Esophagus mucosa (tissue), 1 donor: ENCODE measurements at places on chromosomes 16 and 17.

DNA sequence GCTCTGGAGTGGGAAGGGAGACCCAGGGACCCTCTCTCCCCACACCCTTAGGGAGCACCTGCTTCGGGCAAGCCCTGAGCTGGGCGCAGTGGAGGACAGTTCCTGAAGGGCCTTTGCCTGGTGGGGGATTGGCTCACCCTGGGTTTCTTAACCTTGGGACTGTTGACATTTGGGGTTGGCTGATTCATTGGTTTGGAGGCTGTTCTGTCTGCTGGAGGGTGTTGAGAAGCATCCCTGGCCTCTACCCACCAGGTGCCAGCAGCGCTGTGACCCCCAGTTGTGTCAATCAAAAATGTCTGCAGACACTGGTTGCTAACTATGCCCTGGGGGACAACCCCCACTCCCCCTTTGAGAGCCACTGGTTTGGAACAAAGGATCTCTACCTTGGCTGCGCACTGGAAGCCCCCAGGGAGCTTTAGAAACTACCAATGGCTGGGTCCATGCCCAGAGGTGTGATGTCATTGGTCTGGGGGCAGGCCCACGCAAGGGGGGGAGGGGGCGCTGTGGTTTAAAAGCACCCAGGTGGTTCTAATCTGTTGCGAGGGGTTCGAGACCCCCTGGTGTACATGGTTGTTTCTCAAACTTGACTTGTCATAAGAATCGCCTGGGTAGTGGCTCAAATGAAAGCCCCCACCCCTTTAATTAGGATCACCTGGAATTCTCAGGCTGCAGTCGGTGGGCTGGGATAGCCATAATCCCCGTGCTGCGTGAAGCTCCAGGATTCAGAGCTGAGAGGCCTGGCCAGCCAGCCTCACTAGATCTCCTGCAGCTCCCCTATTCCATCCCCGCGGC, 151.9 kb upstream of the GSE1 start:
- no peak for ATAC-seq

- no peak for ATAC-seq
Observed at GRCh38 chr16:50155925-50156324, 2.8 kb downstream of the TENT4B start.

DNA sequence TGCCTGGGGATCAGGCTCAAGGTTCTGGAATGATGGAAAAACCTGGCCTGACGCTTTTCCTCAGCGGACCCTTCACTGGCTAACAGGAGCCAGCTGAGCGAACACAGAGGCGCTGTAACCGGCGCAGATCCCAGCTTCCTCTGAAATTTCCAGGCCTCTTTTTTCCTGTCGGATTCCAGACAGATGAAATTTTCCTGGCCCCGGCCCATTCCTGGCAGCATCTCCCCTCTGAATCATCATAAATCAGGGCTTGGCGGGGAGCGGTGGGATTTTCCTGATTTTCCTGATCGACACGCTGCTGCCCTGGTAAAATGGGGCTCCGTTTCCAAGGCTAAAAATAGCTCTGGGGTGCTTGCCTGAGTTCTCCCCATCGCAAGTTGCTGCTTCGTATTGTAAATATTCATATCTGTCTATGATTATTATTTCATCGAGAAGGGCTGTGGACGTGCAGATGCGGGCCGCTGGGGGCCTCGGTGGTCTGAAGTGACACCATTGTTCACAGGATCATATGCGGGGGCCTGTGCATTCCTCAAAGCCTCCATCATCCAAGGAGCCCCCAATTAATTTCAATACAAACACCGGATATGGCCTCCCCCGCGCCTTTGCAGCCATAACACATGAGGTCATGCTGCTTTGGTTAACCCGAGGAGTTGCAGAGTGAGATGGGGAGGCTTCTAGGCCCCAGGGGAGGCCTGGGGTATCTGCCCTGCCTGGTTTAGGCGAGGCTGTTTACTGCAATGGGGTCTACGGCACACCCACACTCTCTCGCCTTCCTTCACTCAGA, 45.8 kb upstream of the ETV4 start:
- peak; percentile 34 for ATAC-seq

- no peak for ATAC-seq
Observed at GRCh38 chr17:58236394-58236793, 2.0 kb upstream of the LPO start.

DNA sequence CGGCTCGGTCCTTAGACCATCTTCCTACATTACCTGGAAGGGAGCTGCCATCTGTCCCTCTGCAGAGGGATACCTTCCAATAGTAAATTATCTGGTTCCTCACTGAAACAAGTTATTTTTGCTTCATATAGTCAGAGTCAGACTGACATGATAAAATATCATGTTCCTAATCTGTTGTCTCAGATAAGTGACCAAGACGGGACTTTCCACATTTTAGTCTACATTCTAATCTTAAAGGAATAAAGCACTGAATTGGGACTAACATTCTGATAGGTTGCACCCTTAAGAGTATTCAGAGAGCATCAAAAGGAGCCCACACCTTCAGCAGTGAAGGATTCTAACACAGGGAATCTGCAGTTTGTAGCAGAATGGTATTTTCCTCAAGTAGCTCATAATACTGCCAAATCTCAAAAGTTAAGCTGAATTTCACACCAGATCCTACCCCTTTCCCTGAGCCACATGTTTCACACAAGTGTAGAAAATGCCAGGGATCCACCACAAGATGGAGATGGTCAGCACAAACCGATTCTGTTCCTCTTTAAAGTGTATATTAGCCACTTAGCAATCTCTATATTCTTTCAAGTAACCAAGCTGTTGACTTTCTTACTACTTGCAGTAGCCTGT, 13.4 kb downstream of the GINS2 start:
- peak; percentile 40 for ATAC-seq

GRCh38 chr17:21418446-21419298, 42.5 kb downstream of the KCNJ12 start:
- no peak for ATAC-seq

- no peak for ATAC-seq
Observed at GRCh38 chr16:67040906-67041305, 12.0 kb downstream of the CBFB start.

GRCh38 chr17:64270885-64271284, 7.8 kb upstream of the TEX2 start:
- ATAC-seq, result no peak

DNA sequence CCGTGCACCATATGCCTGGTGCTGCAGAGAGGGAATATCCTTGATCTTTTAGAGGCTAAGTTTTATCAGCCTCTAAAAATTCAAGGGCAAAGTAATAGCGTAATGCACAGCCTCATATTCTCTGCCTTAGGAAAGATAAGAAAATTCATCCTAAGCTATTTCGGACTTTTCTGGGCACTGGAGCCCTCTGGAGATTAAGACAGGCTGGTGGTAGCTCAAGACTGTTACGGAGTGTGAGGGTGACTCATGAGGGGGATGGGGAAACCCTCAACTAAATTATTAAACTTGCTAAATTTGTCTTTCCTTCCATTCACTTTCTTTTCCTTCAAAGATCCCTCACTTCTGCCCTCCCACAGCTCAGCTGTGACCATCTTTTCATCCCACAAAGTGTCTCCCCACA, 73.3 kb downstream of the RPH3AL start:
- ATAC-seq, result no peak

- ATAC-seq, result no peak
Observed at GRCh38 chr17:77556383-77557061, 402.0 kb upstream of the TNRC6C start.

DNA sequence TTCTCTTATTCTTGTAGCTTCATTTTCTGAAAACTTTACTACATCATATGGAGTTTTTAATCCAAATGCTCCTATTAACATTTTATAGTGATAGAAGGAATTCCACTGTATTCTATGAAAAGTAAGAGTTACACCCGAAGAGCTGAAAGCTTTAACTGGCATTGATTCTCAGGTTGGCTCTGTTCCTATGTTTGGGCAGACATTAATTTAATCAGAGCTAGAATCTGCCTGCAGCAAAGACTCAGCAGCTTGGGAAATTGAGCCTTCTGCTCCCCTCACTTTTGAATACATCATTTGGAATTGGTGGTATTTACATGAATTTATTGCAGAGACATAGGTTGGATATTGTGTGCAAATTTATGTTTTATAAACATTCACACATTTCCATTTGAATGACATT, 1494.7 kb downstream of the CDH8 start:
- ATAC-seq, result no peak

DNA sequence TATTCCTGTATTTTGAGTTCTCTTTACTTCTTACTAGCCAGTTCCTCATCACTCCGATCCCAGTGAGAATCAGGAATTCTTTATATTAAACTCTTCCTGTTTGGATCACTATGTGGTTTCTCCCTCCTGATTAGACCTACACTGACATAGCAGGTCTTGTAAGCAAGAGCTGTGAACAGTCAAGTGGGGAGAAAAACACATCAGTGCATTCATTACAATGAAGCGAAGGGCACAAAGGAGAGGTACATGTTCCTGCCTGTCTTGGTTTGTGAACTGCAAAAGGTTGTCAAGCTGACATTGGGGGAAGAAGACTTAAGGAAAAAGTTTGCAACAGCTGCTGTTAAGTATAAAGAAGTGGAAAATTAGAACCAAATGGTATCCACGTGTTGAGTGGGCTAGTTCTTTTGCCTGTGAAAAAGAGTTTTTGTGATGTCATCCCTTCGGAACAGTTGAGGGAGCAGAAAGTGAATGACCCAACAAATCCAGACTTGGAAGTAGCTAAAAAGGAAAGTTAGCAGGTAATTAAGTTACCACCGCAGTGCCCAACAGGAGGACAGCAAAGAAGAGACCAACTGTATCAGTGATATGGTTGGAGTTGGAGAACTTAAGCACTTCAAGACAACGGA, 23.0 kb upstream of the TRIM25 start:
- ATAC-seq, result peak; percentile 85

GRCh38 chr16:60674241-60674640, 1362.0 kb downstream of the CDH8 start:
- ATAC-seq, result no peak

GRCh38 chr17:56891751-56892150, 22.1 kb downstream of the TRIM25 start:
- no peak for ATAC-seq

DNA sequence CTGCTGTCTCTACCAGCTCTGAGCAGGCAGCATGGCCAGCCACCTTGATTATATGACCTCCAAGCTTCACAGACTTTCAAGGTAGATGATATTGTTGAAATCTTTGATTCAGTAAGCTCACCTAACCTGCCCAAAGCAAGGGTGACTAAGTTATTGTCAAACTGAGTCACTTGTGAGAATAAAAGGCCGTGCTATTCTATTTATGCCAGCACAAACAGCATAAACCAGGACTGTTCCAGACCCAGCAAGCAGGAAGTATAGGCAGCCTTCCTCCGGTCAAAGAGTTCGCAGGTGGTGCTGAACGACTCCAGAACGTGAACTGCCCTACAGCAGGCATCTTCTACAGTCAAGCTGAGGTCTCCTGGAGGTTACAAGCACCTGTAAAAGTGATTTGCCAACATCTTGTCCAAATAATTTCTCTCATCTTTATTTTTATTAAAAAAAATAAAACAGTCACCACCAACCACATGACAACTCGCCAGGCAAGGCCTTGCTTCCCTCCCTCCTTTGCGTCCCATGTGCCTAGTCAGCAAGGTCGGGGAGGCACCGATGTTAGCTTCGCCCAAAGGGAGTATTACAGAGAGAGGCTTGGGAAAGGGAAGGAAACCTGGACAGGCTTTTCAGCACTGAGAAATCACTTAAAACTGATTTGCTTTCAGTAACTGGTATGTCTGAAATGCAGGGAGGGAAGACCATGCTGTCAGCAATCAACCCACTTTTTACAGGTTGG, 10.8 kb downstream of the ARL2BP start:
- peak; percentile 89 for ATAC-seq

- no peak for ATAC-seq
Observed at GRCh38 chr17:64628641-64629040, 33.5 kb downstream of the SMURF2 start.

- no peak for ATAC-seq
Observed at GRCh38 chr16:51382940-51383339, 231.9 kb upstream of the SALL1 start.

GRCh38 chr16:81513204-81514040, 68.8 kb downstream of the CMIP start:
- ATAC-seq, result no peak

DNA sequence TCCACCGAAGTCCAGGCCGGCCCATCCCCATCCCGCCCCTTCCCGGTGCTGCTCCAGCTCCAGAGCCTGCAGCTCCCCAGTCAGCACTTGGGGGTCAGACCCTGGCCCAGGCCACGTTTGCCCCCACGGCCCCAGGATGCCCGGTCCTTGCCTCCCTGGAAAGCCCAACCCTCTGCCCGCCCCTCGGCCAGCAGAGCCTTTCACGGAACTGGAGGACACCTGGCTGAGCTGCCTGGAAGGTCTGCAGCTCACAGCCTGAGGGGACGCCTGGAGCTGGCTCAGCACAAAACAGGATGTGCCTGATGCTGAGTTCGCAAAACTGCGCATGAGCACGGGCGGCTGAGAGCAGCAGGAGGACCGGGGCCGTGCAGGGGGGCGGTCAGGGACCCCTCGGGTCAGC, 29.7 kb upstream of the SSTR5 start:
- ATAC-seq, result no peak

DNA sequence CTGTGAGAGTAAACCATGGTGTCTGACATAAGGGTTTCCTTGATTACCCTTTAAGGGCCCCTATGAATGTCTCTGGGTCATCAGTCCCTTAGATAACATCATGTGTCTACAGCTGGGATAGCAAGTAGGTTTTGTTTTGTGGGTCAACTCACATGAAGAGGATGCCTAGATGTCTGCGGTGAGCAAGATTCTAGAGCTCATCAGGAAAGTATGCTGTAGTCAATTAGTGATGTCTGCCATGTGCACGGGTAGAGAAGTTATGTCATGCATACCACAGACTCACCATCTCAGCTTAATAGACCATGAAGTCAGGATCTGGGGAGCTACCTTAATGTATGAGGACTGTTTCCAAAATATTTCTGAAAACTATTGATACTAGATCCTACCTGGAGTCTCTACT, 57.5 kb downstream of the CDH13 start:
- no peak for ATAC-seq

DNA sequence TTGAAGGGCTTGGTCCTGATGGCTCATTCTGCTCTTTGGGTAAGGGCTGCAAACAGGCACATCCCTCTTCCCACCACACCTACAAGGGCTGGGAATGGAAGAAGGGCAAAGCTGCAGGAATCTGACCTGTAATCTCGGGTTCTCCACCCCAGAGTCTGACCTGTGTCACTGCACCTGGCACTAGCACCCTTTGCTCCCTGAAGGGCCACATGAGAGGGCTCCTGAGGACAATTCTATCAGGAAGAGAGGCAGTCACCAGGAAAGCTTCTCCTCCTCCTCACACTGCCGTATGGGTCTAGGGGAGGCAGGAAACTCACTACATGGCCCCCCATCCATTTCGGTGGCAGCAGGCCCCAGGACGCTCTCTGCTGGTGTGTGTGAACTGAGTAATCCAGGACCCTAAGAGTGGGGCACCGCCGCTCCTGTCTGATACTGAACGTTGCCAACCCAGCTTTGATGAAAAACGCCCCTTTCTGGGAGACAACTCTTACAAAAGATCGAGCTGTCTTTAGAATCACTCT, 26.4 kb downstream of the TTLL6 start:
- no peak for ATAC-seq

GRCh38 chr16:84294117-84294516, 561 bp upstream of the WFDC1 start:
- no peak for ATAC-seq

- no peak for ATAC-seq
Observed at GRCh38 chr17:67470163-67470562, 93.1 kb downstream of the PITPNC1 start.

- no peak for ATAC-seq
Observed at GRCh38 chr17:51059781-51060180, 60.9 kb downstream of the SPAG9 start.
